A549 treated with AZD2906 at 1 μM for 4 hours (cell line): ENCODE measurements at places on chromosomes 2 and 18. TPM values are rescaled to one million over a fixed set of nuclear protein-coding genes. Genes with fewer than 3 reads are reported as not detected.

IL37 gene
- not detected in 5 replicates for total RNA-seq

LRATD1 gene
- 0.09 to 0.17 TPM (median 0.14 TPM) in 5 replicates for total RNA-seq

EML6 gene
- total RNA-seq, result 1.3 to 1.5 TPM (median 1.4 TPM) in 5 replicates

LOXL3 gene
- total RNA-seq, result 0.31 to 0.60 TPM (median 0.49 TPM) in 5 replicates

SULT1C3 gene
- not detected in 5 replicates for total RNA-seq

TBC1D8 gene
- 83.4 to 102 TPM (median 96.4 TPM) in 5 replicates for total RNA-seq

ICA1L gene
- 1.1 to 2.6 TPM (median 1.7 TPM) in 5 replicates for total RNA-seq

NYAP2 gene
- total RNA-seq, result 0.02 TPM in 2 of 5 replicates, not detected in the others

FAM228A gene
- not detected in 5 replicates for total RNA-seq

SULT1C2 gene
- total RNA-seq, result 0.35 to 0.72 TPM (median 0.41 TPM) in 5 replicates

CASP8 gene
- total RNA-seq, result 27.5 to 33.9 TPM (median 29.3 TPM) in 5 replicates

TUBA3E gene
- 5.2 to 8.8 TPM (median 6.9 TPM) in 5 replicates for total RNA-seq

ANKRD53 gene
- total RNA-seq, result 0.06 to 0.16 TPM (median 0.12 TPM) in 4 of 5 replicates, not detected in the other

MYO5B gene
- total RNA-seq, result 6.7 to 8.7 TPM (median 8.0 TPM) in 5 replicates

LYPD1 gene
- 13.7 to 20.5 TPM (median 15.7 TPM) in 5 replicates for total RNA-seq

SLC9A4 gene
- total RNA-seq, result not detected in 5 replicates
